ENCODE measurements at places on chromosomes 6 and 20.
A peak's percentile ranks its signal among the peaks of the same experiment; 100 is the strongest.

- DNase-seq, result no peak
Observed at GRCh38 chr6:98992535-98992934, 44.8 kb upstream of the FBXL4 start.

- DNase-seq, result no peak
Observed at GRCh38 chr20:25243416-25243979, 4.4 kb upstream of the PYGB start.

GRCh38 chr20:48772183-48772976 is 55.4 kb downstream of the PREX1 start:
- no peak for DNase-seq

DNA sequence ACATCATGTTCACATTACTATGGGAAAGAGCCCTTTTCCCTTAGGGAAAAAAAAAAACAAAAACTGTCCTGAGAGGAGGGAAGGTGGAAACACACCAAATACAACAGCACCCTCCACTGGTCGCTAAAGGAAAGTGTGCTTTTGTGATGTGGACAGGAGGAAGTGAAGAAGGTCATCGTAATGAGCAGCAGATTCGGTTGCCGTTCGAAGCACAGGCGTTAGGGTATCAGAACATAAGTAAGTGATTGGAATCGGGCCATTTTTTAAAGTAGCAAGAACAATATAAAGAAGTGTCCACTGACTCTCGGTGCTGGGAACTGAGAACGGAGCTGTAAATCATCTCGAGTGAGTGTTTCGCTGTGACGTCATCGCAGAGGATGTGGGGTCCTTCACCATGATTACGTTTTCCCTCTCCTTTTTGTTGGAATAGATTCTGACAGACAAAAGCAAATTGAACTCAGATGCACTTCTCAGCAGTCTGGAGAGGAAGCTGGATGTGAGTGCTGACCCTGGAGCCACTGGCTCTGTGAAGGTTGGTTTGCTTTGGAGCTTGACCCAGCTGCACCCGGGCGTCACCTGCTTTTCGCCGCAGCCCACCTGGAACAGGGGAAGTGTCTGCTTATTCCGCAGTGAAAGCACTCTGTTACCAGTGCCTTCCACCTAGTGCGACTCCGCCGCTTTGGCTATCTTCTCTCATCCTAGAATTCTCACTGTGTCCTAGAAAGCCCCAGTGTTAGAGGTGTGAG is 203.6 kb upstream of the GMDS start:
- DNase-seq, result peak; percentile 78

GRCh38 chr20:2195614-2196013 is 94.0 kb downstream of the STK35 start:
- DNase-seq, result no peak

GRCh38 chr6:92810913-92811312 is 608.4 kb downstream of the EPHA7 start:
- DNase-seq, result no peak

- no peak for DNase-seq
Observed at GRCh38 chr6:20180935-20181334, 31.3 kb downstream of the MBOAT1 start.

GRCh38 chr20:63416631-63417030 is 55.5 kb upstream of the CHRNA4 start:
- no peak for DNase-seq

DNA sequence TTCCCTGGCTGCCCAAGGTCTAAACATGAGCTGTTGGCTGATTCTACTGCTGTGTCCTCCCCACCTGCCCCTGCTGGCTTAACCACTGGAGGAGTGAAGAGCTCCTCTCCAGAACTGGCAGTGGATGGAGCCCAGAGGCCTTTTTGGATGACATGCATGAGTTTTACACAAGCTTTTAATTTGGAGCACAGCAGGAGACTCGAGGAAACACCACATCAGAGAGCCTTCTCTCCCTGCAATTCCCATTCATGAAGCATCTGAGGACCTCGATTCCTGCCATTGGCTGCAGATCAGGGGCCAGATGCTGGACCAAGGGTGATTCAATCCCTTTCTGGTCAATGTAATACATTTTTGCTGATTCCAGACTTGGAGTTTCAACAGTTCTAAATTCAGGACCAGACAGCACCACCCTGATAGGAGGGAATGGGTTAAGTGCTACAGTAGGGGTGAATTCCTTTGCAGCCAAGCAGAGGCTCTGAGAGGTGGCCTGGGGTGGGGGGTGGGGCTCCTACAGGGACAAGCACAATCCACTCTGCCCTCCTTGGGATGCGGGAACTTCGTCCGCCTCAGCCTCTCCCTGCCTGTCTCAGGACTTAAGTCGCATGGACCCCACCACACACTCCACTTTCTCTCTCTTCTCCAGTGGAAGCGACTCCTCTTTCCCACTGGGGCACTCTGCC is 599 bp upstream of the PSORS1C1 start:
- DNase-seq, result peak; percentile 43

- no peak for DNase-seq
Observed at GRCh38 chr6:136639702-136640101, 89.5 kb upstream of the MAP7 start.

GRCh38 chr6:109024784-109025183 is 69.9 kb downstream of the SESN1 start:
- DNase-seq, result no peak

DNA sequence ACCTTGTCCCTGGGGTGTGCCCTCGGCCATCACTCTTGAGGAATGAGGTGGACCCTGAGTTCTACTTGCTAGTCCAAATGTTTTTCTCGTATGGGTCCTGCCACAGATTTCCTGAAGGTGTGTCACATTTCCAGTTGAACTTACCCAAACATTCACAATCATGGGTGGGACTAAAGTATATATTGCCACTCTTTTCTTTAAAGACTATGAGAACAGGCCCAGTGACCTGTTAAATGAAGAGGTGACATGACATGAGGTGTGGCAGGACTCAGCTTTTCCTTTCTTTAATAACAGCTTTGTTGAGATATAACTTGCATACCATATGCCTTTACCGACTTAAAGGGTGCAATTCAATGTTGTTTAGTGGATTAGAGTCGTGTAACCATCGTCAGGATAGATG is 177.2 kb upstream of the EXOC2 start:
- no peak for DNase-seq

GRCh38 chr6:86730216-86730615 is 207.1 kb upstream of the HTR1E start:
- DNase-seq, result no peak

- DNase-seq, result peak; percentile 56
Observed at GRCh38 chr20:1718604-1719384, 61.2 kb upstream of the SIRPG start.

DNA sequence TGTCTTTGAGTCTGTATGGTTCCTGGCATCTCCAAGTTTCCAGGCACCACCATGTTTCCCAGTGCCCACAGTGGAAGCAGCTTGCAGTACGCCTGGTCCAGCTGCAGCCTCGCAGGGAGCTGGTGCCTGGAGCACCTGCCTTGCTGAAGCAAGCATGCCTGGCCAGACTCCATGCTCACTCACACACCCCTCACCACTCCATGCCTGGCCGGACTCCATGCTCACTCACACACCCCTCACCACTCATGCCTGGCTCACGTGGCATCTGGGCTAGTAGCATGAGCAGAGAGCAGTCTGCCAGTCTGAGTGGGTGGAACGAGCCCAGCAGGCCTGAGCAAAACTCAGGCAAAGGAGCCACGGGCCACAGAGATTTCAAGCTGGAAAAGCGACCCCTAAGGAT is 214.3 kb downstream of the TFAP2C start:
- DNase-seq, result no peak

All from AG09319 (cell line).